NCI-H1105 treated with DMSO at 0.1 percent for 48 hours (cell line): ENCODE measurements at places on chromosomes 1 and 21.

DNA sequence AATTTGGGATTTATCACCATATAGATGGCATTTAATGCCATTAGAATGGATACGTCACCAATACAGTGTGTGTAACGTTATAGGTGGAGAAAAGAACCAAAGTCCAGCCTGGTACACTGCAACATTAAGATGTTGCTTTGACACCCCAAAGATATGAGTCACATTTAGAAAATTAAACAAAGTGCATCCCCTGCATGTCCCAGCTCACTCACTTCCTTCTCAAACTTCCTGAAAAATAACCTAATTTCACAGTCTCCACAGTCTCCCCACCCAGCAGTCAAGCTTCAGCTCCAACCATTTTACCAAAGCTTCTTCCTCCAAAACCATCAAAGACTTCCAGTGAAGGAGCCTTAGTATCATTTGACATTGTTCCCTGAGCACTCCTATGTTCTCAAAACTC lies 111.9 kb downstream of the OMA1 start:
- no peak for DNase-seq

- DNase-seq, result no peak
Measured at GRCh38 chr1:30745834-30746208, 11.8 kb downstream of the LAPTM5 start.

GRCh38 chr1:83691953-83692500 lies 306.9 kb downstream of the TTLL7 start:
- DNase-seq, result no peak

DNA sequence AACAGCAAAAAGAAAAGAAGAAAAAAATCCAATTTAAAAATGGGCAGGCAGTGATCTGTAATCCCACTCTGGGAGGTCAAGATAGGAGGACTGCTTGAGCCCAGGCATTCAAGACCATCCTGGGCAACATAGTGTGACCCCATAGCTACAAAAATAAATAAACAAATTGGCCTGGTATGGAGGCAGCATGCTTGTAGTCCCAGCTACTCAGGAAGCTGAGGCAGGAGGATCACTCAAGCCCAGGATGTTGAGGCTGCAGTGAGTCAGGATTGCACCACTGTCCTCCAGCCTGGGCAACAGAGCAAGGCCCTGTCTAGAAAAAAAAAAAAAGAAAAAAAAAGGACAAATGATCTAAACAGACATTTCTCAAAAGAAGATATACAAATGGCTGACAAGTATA lies 99.6 kb downstream of the EIF4G3 start:
- no peak for DNase-seq

DNA sequence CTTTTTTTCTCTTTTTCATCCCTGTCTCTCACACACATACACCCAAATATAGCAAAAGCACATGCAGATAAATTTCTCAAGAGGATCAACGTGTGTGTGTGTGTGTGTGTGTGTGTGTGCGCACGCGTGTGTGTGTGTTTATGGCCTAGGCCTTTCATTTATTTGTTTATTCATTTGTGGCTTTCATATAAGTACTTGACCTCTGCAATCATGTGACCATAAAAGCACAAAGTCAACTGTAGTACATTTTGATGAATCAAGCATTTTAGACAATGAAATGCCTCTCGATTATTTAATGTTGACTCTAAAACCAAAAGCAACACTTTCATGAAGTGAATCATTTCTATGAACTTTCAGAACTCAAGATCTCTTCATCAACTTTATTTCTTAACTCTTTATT lies 194.1 kb upstream of the ADGRL2 start:
- DNase-seq, result no peak

GRCh38 chr1:115426231-115426771 lies 88.3 kb upstream of the NGF start:
- no peak for DNase-seq
